ENCODE measurements at places on chromosomes 12 and 14.

DNA sequence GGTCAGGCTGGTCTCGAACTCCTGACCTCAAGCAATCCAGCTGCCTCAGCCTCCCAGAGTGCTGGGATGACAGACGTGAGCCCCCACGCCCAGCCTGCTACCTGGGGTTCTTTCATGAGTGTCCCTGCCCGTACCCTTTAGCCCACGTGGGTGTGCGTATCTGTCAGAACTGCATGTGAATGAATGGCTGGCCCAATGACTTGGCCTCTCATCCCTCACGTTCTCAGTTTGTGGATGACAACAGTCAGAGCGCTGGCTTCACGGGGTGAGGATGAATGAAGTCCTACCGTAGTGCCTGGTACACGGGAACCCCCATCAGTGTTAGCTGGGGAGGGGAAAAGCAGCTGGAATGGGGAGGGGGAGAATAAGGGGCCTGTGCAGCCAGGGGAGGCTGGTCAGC lies 16.1 kb upstream of the ZDHHC22 start:
- no peak for DNase-seq

GRCh38 chr14:52332269-52332668 lies 18.2 kb downstream of the PTGER2 start:
- no peak for DNase-seq

GRCh38 chr12:124763594-124763979 lies 100.1 kb downstream of the SCARB1 start:
- no peak for DNase-seq

- no peak for DNase-seq
These were observed 187.4 kb upstream of the SLC16A7 start for GRCh38 chr12:59408431-59408830.
